ENCODE measurements at places on chromosomes 13 and 19. TPM values are rescaled to one million over a fixed set of nuclear protein-coding genes. Genes with fewer than 3 reads are reported as not detected.

Gene ZNF835
- 4.1 TPM for total RNA-seq

Gene ZNF541
- total RNA-seq, result 0.13 TPM

DNA sequence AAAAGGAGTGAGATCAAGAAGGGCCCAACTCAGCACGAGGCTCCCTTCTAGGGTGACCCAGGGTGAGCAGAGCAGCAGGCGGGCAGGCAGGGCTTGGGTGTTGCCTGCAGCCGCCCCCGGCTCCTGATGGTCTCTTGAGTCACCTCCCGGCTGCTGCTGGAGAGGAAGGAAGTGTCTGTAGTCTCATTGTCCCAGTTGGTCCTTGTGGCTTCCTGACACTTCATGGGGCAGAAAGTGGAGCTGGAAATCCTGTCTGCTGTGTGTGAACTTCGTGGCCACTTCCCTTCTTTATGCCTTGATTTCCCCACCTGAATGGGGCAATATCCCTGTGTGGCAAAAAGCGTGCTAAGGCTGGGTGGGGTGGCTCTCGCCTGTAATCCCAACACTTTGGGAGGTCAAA is 2.5 kb downstream of the MAP1S start:
- H3K27ac ChIP-seq, result no peak overlapping the region
- peaks cover 32% of the 10 kb centered on the region for H3K4me1 ChIP-seq
- H3K4me3 ChIP-seq, result no peak overlapping the region
- H3K36me3 ChIP-seq, result peaks cover 4% of the 10 kb centered on the region
- no peaks in the 10 kb centered on the region for H3K27me3 ChIP-seq

- peak within 1 kb of the TSS; percentile 94 for H3K4me3 ChIP-seq
- no peaks in the 10 kb centered on the region for H3K36me3 ChIP-seq
- peak; percentile 72 for DNase-seq
- H3K4me1 ChIP-seq, result peaks cover 22% of the 10 kb centered on the region
- H3K27me3 ChIP-seq, result no peaks in the 10 kb centered on the region
- H3K27ac ChIP-seq, result peak within 1 kb of the TSS; percentile 94
These were observed at the start of gene ZNF121 for GRCh38 chr19:9584073-9584833. ZNF121 (minus strand) TSS chr19:9584504; CDS start chr19:9568097, 16,407 bp downstream.

DNA sequence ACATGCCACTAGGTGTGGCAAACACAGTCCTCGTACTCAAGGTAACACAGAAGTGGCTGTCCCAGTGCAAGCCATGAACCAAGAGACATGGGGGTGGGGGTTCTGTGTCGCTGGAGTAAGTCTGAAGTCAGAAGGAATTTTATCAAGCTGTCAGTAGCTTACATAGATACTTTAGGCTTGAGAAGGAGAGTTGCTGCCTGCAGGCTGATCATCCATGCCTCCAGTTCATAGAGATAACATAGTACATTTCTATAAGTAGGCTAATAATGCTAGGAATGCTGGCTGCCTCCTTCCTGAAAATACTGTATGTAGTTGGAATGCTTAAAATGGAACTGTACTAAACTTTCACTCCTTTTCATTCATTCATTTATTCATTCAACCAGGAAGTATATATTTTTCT is 70.1 kb downstream of the CAB39L start:
- no peak for DNase-seq
- no peak overlapping the region for H3K4me3 ChIP-seq
- H3K27me3 ChIP-seq, result no peaks in the 10 kb centered on the region

DNA sequence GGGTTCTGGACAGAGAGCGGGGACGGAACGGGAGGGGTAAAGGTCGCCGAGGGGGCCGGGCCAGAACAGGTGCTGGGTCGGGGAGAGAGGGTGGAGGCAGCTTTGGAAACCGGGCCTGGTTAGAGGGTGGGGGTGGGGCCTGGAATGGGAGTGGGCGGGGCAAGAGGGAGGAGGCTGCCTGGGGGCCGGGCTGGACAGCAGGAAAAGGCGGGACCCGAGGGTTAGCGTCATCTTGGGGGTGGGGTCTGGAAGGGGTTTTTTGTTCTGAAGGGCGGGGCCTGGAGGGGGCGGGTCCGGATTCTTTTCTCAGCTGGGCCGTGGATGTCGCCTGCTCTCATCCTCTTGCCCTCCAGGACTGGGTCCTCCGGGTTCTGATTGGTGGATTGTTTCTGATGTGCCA is 4.3 kb upstream of the ZNF813 start:
- no peak overlapping the region for H3K27ac ChIP-seq
- no peaks in the 10 kb centered on the region for H3K36me3 ChIP-seq
- no peak overlapping the region for H3K4me3 ChIP-seq
- DNase-seq, result no peak
- no peaks in the 10 kb centered on the region for H3K4me1 ChIP-seq
- no peaks in the 10 kb centered on the region for H3K27me3 ChIP-seq

Gene PLIN4
- not detected for total RNA-seq

Gene HCST
- 60.1 TPM for total RNA-seq

GRCh38 chr13:109036078-109036780 is 406.8 kb downstream of the MYO16 start:
- no peaks in the 10 kb centered on the region for H3K4me1 ChIP-seq
- H3K27me3 ChIP-seq, result no peaks in the 10 kb centered on the region
- no peaks in the 10 kb centered on the region for H3K36me3 ChIP-seq
- no peak overlapping the region for H3K27ac ChIP-seq
- DNase-seq, result no peak

DNA sequence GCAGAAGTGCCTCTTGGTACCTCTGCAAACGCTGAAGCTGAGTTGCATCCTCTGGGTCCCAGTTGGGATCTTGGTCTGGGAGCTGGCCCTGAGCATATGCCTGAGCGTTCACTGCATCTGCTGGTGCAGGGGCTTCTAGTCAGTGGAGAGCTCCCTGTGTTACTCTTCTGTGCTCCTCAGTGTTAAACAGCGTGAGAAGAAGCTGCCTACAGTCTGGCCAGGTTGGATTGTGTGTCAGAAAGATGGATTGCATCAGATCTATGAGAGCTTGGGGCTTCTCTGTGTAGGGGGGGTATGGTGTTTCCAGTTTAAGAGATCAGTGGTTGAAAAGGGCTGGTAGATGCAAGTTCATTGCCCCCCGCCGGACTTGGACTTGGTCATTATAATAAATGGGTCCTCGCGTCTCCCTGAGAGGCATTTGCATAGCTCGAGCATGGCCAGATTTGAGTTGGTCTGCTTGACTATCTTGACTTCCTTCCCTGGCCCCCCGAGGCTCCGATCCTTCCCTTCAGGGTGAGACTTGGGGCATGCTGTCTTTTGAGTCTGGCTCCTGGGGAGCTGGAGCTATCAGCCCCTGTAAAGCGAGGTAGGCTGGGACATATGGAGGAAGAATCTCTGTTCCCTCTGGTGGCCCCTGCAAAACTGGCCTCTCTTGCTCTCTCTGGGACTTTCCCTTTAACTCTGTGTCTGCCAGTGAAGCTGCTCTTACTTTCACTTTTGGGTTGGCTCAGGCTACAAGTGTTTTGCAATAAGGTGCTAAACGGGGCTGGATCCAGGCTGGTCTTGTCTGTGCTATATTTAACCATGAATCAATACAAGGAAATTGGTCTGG is 52.9 kb downstream of the OR10H4 start:
- H3K27ac ChIP-seq, result no peak overlapping the region
- H3K4me1 ChIP-seq, result peaks cover 17% of the 10 kb centered on the region
- H3K27me3 ChIP-seq, result no peaks in the 10 kb centered on the region
- peak; percentile 16 for DNase-seq
- H3K36me3 ChIP-seq, result no peaks in the 10 kb centered on the region

Gene SARS2
- 46.7 TPM for total RNA-seq

Gene DCAF15
- total RNA-seq, result 64.6 TPM

Gene LHFPL6
- 6.4 TPM for total RNA-seq

- no peak overlapping the region for H3K4me3 ChIP-seq
- H3K4me1 ChIP-seq, result no peaks in the 10 kb centered on the region
- no peak for DNase-seq
- H3K27ac ChIP-seq, result no peak overlapping the region
- no peaks in the 10 kb centered on the region for H3K27me3 ChIP-seq
- H3K36me3 ChIP-seq, result peaks cover 38% of the 10 kb centered on the region
These were observed 23.7 kb downstream of the DIS3 start for GRCh38 chr13:72757792-72758535.

GRCh38 chr13:67880916-67881315 is 650.8 kb upstream of the PCDH9 start:
- no peak for DNase-seq
- H3K4me3 ChIP-seq, result no peak overlapping the region
- no peaks in the 10 kb centered on the region for H3K4me1 ChIP-seq
- H3K27me3 ChIP-seq, result no peaks in the 10 kb centered on the region
- H3K27ac ChIP-seq, result no peak overlapping the region

DNA sequence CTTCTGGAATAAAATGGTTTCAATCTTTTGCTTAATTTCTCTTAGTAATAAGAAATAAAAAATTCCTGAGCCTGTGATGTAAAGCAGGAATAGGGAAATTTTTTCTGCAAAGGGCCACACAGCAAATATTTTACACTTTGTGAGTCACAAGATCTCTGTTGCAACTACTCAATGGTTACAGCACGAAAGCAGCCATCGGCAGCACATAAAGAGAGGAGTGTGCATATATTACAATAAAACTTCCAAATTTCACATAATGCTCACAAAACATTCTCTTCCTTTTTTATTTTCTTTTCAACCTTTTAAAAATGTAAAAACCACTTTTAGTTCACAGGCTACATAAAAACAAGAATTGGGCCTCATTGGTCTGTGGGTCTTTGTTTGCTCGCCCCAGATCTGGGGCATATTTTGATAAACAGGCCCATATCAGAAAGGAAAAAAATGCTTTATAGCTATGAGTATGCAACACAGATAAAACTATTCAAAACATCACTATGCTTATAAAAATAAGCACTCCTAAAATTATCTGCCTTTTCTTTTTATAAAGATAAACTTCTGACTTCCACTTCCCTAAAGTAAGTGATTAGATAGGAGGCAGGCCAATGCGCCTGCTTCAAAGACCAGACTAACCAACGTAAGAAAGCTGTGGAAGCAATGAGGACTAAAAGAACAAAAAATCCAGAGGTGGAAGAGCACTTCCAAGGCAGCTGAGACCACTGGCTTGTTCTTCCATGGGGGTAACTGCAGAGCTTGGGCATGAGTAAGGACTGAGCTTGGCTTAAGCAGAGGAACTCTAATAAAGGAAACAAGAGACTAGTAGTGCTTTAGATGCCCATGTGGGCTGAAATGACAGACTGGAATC is 26.5 kb downstream of the MYCBP2 start:
- DNase-seq, result no peak
- no peaks in the 10 kb centered on the region for H3K36me3 ChIP-seq
- H3K27me3 ChIP-seq, result no peaks in the 10 kb centered on the region
- no peak overlapping the region for H3K4me3 ChIP-seq

Gene MISP
- not detected for total RNA-seq

GRCh38 chr19:17001603-17002183 is 24.9 kb downstream of the CPAMD8 start:
- peaks cover 27% of the 10 kb centered on the region for H3K4me1 ChIP-seq
- no peaks in the 10 kb centered on the region for H3K36me3 ChIP-seq
- peak; percentile 75 for DNase-seq
- H3K27me3 ChIP-seq, result no peaks in the 10 kb centered on the region

DNA sequence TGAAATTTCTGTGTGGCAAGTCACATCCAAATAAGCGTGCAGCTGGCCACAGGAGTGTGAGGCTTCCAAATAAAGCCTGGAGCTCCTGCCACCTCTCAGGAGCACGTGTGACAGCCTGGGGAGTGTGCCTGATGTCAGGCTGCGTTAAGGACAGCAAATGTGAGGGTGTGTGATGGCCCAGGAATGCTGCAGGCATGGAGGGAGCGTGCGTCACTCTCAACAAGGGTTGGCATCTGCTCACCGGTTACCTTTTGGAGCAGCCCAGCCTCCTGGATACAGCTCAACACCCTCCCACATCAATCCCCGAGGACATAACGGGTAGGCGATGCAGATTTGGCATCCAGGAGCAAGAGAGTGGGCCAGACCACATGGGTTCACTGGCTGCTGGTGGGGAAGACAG is 19.0 kb downstream of the NUMBL start:
- no peaks in the 10 kb centered on the region for H3K27me3 ChIP-seq
- H3K36me3 ChIP-seq, result no peaks in the 10 kb centered on the region
- H3K4me3 ChIP-seq, result no peak overlapping the region
- DNase-seq, result no peak

DNA sequence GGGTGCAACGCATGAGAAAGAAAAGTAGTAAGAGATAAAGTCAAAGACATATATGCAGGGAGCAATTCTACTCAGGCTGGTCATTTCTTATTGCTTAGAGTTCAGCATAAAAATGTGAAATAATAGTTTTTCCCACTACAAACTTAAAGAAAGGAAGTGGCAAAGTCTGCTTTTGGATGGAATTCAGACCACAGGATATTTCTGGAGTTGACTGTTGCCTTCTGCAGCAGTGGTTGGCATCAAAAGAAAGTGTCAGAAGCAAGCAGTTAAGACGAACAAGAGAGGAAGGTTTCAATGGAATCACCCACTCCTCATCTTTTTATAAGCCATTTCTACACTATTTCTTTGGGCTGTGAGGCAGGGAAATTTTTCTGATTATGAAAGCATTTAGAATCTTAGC is 36.2 kb upstream of the TRPC4 start:
- no peak overlapping the region for H3K4me3 ChIP-seq
- DNase-seq, result no peak
- no peak overlapping the region for H3K27ac ChIP-seq

DNA sequence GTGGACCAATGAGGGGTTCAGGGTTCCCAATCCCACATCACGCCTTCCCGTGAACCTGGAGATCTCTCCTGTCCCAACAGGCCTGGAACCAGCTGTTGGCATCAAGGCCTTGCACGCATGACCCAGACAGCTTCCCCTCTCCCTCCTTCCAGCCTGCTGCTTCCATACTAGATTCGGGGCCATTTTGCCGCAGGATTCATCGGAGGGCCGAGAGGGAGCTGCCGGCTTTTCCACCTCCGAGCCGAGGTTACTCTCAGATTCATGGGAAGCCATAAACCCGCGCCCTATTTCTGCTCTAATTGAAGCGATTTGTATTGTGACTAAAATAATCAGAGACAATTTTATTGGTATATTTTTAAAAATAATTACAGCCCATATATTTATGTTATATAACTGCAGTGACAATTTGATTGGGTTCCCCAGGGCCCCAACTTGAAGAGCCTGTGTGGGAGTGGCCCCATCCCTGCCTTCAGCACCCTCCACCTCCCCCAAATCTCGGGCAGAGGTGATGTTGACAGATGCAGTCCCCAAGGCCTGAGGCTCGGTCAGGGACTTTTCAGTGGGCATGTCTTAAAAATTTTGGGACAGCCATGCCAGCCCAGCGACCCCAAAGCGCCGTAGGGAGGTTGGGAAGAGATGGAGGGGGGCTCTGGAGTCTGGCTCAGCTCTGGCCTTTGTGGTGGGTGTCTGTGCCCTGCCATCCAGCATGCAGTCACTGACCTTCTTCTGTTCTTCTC is 30.8 kb upstream of the PEPD start:
- H3K27me3 ChIP-seq, result no peaks in the 10 kb centered on the region
- H3K27ac ChIP-seq, result no peak overlapping the region
- no peak for DNase-seq
- no peak overlapping the region for H3K4me3 ChIP-seq
- no peaks in the 10 kb centered on the region for H3K4me1 ChIP-seq

Gene COQ8B
- 25.7 TPM for total RNA-seq

Gene ZNF428
- 23.6 TPM for total RNA-seq
